ENCODE measurements at places on chromosomes 11 and 22.

GRCh38 chr11:44943118-44943517 lies 7.6 kb downstream of the TP53I11 start:
- no peak for DNase-seq

DNA sequence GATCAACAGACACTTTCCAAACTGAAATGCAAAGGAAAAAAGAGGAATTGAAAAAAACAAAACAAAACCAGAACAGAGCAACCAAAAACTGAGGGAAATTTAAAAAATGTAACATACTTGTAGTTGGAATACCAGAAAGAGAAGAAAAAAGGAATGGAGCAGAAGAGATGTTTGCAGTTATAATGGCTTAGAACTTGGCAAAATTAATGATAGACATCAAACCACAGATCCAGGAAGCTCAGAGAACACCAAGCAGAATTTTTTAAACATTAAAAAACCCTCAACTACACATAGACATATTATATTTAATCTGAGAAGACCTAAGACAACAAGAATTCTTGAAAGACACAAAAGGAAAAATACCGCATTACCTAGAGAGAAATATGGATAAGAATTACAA lies 46.1 kb downstream of the ASCL2 start:
- no peak for DNase-seq

DNA sequence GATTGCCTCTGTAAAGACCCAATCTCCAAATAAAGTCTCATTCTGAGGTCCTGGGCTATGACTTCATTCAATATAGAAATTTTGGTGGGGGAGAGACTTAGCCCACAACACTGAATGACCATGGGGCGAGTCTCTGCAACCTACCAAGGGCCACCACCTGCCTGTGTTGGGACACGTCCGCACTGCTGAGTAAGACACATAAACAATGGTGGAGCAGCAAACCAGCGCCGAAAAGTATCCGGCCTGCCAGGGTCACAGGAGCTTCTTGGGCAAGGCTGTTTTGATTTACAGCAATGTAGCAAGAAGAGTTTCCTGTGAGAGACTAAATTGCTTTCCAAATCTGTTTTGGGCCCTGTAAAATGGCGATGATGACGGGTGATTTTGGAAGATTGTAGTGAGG lies 122.3 kb downstream of the SHANK2 start:
- DNase-seq: no peak

GRCh38 chr11:88206751-88207150 lies 31.5 kb upstream of the RAB38 start:
- no peak for DNase-seq

GRCh38 chr11:21514316-21514715 lies 678.6 kb upstream of the ANO5 start:
- peak; percentile 7 for DNase-seq

- no peak for DNase-seq
Measured at GRCh38 chr11:6237266-6237665, 1.6 kb upstream of the CNGA4 start.

DNA sequence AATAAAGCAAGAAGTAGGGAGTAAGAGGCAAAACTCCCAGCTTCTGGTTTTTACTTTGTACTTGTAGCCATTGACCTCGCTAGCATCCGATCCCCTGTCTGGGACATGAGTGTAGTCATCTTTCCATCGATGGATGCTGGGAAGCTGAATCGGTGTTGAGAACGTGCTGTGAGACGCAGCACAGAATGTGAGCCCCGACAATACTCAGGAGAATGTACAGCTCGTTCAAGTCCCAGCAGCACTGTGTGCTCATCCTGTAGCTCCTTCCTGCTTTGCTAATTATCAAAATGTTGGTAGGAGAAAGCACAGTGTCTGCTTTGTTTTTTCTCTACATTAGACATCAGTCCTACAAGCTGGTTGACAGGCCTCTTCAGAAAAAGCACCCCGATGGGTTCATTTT lies 56.6 kb downstream of the JAM3 start:
- peak; percentile 94 for DNase-seq

DNA sequence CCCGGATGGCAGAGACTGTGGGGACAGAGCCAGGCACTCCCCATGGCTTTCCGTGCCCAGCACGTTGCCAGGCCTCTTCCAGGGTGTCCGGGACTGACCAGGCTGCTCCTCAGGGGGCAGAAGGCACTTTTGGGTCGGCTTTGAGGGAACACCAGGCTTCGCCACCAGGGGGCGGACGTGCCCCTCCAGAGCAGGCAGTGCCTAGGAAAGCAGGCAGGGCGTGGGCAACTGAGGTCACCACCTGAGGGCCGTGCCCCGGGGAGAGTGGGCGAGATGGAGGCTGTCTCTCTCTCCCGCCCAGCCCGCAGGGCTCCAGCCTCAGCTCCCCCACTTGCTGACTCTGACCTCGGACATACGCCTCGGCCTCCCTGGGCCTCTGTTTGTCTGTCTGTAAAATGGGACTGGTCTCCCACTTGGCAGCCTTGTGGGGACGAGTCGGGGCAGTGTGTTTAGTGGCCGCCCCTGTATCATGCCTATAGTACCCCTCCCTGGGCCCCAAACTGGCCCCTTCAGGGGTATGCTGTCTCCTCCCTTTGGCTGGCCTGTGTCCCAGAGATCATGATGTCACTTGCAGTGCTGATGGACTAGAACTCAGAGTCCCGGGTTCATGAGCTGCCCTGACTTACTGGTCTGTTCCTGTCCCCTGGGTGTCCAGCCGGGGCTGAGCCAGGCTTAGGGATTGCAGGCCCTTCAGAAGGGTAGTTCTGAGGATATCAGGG lies 4.4 kb upstream of the PRR5 start:
- DNase-seq: peak; percentile 12

GRCh38 chr11:128694618-128695481 lies 978 bp downstream of the FLI1 start:
- DNase-seq: peak; percentile 36

DNA sequence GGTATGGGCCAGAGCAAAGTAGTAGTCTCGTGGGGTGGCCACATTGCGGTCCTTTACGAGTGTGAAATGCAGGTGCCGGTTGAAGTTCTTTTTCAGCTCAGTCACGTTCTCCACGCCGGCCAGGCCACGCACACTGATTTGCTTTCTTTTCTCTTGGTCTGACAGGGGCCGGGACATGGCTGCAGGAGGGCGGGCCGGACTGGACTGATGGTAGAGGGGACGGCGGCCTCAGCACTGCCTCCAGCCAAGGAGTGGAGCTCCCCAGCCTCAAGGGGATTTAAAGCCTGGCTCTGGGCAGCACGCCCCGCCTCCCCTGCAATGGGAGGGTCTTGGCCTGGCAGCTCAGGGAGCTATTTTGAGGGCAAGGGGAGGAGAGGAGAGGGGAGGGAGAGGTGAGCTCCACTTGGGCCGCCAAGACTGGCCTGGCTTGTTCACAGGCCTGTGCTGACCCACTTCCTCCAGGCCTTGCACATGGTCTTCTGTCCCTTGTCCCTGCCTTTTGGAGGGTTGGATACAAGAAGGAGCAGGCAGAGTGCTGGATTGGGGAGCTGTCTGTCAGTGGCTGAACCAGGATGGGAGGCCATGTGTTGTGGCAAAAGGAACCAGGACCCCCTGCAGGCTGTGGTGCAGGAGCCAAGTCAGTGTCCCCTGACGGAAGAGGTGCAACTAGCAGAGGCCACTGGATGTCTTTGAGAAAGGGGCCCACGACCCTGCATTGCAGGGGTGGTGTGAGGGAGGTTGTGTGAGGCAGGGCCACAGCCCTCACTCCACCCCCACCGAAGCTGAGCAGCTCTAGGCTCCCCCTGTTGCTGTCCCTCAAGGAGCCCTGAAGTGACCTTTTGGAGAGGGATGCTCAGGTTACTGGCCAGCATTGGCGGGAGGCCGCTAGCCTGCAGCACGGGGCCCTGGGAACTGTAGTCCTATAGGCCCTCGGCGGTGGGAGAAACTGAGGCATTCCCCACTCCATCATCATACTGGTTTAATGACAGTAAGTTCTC lies at the start of gene PYGM:
PYGM (minus strand) TSS at position 253 of the 998 bp plus-strand sequence; CDS start at position 177, 76 bp downstream.
- no peak for DNase-seq

DNA sequence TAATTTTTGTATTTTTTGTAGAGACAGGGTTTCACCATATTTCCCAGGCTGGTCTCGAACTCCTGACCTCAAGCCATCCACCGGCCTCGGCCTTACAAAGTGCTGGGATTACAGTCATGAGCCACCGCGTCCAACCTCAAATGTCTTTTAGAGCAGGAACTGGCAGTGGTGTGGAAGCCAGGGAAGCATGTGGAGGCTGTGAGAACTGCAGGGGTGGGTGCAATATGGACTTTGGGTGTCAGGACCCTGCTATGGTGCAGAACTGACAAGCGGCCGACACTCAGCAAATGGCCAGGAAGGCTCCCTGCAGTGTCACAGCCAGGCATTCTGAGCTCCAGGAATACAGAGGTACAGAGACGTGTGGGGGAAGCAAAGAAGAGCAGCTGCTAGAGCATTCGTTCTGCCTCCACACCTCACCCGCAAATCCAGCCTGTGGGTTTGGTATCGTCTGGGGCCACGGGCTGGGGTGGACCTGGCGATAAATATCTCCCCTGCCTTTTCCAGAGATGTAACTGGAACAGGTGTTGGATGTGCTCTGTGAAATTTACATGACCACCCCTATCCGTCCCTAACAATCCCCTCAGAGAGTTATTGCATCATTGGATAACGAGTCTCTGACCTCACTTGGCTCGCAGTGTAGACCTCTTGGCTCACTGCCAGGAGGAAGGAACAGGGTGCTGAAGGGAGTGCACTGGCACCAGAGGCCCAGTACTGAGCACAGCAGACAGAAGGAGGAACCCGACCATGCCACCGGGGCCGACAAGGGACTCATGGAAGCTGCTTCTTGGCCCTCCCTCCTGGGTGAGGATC lies 624.7 kb upstream of the B3GAT1 start:
- no peak for DNase-seq

- DNase-seq: no peak
Measured at GRCh38 chr11:84193706-84194105, 907.5 kb upstream of the CCDC90B start.

GRCh38 chr11:45659031-45659817 lies 6.2 kb downstream of the CHST1 start:
- no peak for DNase-seq

DNA sequence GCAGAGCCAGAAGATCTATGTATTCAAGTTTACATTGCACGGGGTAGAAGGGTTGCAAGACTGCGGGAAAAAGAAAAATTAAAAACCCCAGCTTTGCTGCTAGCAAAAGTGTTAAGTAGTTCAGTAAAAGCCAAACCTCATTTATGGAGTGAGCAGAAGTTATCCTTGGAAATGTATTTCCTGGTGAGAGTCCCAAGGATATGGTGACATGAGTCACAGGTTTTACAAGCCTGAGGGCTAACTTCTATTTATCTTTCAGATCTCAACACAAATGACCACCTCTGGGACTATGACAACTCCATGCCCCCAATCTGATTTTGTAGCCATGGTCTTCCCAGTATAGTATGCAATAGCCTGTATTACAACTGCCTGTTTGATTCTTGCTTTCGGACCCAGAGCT lies 26.1 kb downstream of the ABTB2 start:
- DNase-seq: no peak

- DNase-seq: no peak
Measured at GRCh38 chr22:37273126-37273845, 9.0 kb upstream of the CYTH4 start.

- DNase-seq: no peak
Measured at GRCh38 chr22:46062971-46063631, 86.1 kb upstream of the WNT7B start.

DNA sequence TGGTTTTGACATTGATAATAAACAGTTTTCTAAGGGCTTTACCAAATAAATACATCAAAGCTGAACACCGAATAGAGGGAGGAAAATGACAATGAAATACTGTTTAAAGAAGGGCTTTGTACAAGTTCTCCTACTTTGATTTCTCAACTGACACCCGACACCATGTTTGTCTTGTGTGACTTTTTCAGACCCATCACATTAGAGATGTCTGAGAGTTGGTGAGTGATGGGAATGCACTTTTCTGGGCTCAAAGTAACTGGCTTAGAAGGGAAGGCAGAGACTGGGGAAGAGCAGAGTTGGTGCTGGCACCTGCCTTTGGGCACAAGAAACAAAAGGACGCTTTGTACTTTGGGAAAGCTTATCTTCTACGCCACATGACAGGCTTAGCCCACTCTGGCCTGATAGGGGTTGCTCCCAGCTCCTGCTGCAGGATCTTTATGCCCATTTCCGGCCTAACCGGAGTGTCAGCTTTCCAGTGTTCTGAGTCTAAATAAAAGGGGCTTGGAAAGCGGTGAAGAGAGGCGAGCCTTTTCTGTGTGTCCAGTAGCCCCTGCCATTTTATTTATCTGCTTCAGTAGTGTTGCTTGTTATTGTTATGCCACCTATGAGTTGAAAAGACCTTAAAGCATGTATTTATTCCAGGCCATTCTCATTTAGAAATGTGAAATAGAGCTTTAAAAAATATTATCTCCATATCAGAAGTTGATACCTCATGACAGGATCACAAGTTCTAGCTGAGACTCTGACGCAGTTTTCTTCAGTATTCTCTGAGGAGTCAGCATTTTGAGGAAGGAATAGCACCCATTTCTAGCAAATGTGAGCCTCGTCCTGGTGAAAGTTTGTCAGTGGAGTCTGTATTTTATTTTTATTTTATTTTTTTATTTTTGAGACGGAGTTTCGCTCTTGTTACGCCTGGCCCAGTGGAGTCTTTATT lies 24.2 kb downstream of the KREMEN1 start:
- peak; percentile 59 for DNase-seq

- no peak for DNase-seq
Measured at GRCh38 chr11:35927682-35928081, 16.2 kb upstream of the LDLRAD3 start.

GRCh38 chr11:75387736-75388294 lies 11.5 kb upstream of the RPS3 start:
- DNase-seq: no peak

- no peak for DNase-seq
Measured at GRCh38 chr11:64227405-64227956, 1.4 kb downstream of the NUDT22 start.

DNA sequence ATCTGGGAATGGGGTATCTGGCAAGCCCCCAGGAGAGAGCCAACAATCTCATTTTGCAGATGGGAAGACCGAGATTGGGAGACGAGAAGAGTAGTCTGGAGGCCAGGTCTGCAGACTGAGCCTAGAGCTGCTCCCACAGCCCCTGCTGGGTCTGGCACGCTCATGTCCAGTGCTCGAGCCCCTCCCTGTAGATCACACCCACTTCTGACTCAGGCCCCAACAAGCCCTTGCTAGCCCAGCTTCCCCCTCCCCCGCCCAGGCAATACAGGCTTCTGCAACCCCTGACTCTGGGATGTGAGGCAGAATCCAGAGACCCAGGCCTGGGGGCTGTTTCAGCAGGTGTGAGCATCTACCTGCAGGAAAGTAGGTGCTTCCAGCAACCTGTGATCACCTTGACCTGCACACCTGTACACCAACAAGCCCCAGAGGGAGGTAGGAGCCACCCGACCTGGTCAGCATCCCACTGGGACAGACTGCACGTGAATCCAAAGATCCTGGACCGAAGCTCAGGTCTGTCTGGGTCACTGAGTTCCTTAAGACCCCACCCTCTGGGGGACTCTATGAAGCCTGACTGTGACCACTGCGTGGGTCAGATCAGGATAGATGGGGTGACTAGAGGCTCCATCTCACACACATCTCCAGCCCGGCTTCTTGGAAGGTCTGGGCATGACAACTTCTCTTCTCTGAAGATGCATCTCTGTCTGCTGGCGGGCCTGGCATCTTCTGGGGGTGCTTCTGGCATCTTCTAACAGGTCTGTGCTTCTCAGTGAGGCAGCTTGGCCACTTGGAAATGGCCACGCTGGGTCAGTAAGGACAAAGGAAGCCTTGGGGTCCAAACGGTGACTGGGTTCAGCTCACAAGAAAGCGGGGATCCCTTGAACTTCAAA lies 29.3 kb downstream of the LINC01488 start:
- DNase-seq: no peak

- no peak for DNase-seq
Measured at GRCh38 chr11:433111-433510, 8.7 kb downstream of the ANO9 start.

Measured in NCI-H526 treated with DMSO at 0.1 percent for 48 hours (cell line).